ENCODE measurements at places on chromosomes 6 and 20. TPM values are rescaled to one million over a fixed set of nuclear protein-coding genes. Genes with fewer than 3 reads are reported as not detected.

DNA sequence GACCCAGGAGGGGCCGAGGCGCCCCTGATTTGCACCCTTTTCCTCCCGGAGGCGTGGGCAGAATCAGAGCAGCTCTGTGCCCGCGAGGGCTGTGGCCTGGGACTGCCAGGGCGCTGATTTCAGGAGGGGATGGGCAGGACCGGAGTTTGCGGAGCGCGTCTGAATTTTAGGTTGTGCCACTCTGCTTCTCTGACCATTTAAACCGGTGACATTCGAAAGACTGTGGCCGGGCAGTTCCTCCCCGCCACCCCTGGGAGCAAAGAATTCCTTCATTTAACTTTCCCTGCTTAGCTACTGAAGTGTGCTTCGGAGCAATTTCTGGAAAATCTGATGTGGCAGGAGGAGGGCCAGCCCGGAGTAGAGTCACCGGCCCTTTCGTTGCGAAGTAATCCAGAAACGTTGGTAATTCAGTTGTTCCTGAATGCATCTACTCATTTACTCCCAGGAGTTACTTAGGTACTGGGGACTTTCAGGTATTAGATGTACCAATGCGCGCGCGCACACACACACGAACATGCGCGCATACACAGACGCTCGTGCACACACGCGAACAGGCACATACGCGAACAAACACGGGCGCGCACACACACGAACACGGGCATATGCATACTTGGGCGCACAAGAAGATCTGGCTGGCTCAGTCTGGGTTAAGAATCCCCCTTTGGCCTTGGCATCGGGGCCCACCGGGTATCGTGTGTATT is 568 bp downstream of the CCDC170 start:
- H3K4me1 ChIP-seq = peaks cover 9% of the 10 kb centered on the region
- no peak for DNase-seq
- peaks cover 16% of the 10 kb centered on the region for H3K27me3 ChIP-seq
- H3K4me3 ChIP-seq = peak overlapping the region; percentile 32
- no peak overlapping the region for H3K27ac ChIP-seq
- H3K36me3 ChIP-seq = no peaks in the 10 kb centered on the region

- peaks cover 4% of the 10 kb centered on the region for H3K4me1 ChIP-seq
- H3K36me3 ChIP-seq = no peaks in the 10 kb centered on the region
- no peak overlapping the region for H3K27ac ChIP-seq
- no peak overlapping the region for H3K4me3 ChIP-seq
- no peaks in the 10 kb centered on the region for H3K27me3 ChIP-seq
These were observed 267.9 kb downstream of the PLCB1 start for GRCh38 chr20:8399947-8400346.

DNA sequence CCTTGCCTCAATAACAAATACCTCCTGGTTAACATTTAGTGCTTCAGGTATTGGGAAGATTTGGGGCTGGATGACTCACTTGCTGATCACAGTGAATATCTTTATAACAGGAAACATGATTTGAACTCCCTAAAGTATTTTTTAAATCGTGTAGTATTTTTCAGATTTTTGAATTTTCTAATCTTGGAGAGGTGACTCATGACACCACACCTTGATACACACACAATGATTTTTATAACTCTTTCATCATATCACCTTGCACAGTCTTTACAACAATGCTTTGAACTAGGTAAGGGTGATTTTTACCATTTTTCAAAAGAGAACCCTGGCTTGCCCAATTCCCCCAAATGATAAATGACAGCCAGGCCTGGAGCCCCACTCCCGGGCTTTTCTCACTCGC is 273.5 kb downstream of the UST start:
- no peaks in the 10 kb centered on the region for H3K4me1 ChIP-seq
- H3K27ac ChIP-seq = no peak overlapping the region
- H3K27me3 ChIP-seq = no peaks in the 10 kb centered on the region

GRCh38 chr6:69578361-69578890 is 218.4 kb downstream of the LMBRD1 start:
- H3K27me3 ChIP-seq = no peaks in the 10 kb centered on the region
- DNase-seq = no peak
- H3K4me1 ChIP-seq = no peaks in the 10 kb centered on the region
- H3K27ac ChIP-seq = no peak overlapping the region

GRCh38 chr20:19249106-19249879 is 36.9 kb downstream of the SLC24A3 start:
- H3K27me3 ChIP-seq = no peaks in the 10 kb centered on the region
- H3K4me3 ChIP-seq = no peak overlapping the region
- no peak overlapping the region for H3K27ac ChIP-seq
- H3K4me1 ChIP-seq = no peaks in the 10 kb centered on the region

DNA sequence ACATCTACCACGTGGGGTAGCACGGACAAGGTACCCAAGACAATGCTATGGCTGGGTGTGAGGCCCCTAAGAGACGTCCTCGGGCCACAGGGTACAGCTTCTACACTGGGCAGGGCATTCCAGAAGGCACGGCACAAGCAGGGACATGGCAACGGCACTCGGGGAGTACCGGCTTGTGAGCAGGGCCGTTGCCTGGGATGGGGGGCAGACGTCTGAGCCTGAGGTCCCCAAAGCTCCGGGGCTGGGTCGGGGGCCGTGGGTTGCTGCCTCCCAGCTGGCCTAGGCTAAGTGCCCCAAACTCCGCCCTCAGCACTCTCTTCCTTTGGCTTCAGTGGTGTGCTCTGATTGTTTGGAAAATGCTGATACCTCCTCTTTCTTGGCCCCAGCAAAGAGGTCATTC is 110.6 kb downstream of the SULF2 start:
- no peak for DNase-seq
- H3K27me3 ChIP-seq = no peaks in the 10 kb centered on the region
- no peaks in the 10 kb centered on the region for H3K4me1 ChIP-seq

GRCh38 chr20:37162646-37163045 is 16.5 kb upstream of the RPN2 start:
- H3K4me1 ChIP-seq = no peaks in the 10 kb centered on the region
- DNase-seq = no peak
- H3K36me3 ChIP-seq = no peaks in the 10 kb centered on the region
- H3K4me3 ChIP-seq = no peak overlapping the region
- H3K27me3 ChIP-seq = no peaks in the 10 kb centered on the region

CRISP3 gene
- not detected for polyA plus RNA-seq

- no peaks in the 10 kb centered on the region for H3K4me1 ChIP-seq
- no peak overlapping the region for H3K4me3 ChIP-seq
- H3K27me3 ChIP-seq = no peaks in the 10 kb centered on the region
These were observed 71.3 kb upstream of the IYD start for GRCh38 chr6:150297327-150298029.

- H3K4me3 ChIP-seq = no peak overlapping the region
- H3K36me3 ChIP-seq = no peaks in the 10 kb centered on the region
- no peak for DNase-seq
- no peaks in the 10 kb centered on the region for H3K27me3 ChIP-seq
- H3K27ac ChIP-seq = no peak overlapping the region
These were observed 17.1 kb downstream of the NPEPL1 start for GRCh38 chr20:58709703-58710039.

NKX2-4 gene
- not detected for polyA plus RNA-seq

DNA sequence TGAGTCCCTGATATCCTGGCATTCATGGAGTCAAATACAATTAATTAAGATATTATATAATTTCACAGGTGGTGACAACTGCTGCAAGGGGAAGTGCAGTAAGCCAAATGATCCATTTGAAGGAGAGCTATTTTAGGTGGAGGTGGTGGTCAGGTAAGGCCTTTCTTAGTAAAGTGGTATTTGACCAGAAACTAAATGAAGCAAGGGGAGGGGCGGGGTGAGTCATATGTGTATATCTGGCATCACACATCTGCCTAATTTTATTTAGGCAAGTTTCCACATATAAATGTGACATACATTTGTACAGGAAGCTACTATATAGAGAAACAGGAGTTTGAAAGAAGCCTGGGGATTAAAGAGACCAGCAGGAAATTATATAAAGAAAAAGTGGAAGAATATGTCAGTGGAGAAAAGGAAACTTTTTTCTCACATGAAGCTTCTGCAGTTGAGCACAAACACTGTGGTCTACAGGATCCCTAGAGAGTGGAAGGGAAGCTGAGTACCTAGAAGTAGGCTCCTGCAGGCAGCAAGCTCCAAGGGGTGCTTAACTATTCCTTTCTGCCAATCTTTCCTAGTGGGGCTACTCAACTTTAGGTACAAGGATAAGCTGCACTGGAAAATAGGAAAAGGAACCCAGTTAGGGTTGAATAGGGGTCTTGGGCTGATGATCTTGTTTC is 99.6 kb downstream of the OGFRL1 start:
- no peak overlapping the region for H3K4me3 ChIP-seq
- no peak for DNase-seq
- no peaks in the 10 kb centered on the region for H3K4me1 ChIP-seq
- H3K36me3 ChIP-seq = no peaks in the 10 kb centered on the region
- no peaks in the 10 kb centered on the region for H3K27me3 ChIP-seq

DNA sequence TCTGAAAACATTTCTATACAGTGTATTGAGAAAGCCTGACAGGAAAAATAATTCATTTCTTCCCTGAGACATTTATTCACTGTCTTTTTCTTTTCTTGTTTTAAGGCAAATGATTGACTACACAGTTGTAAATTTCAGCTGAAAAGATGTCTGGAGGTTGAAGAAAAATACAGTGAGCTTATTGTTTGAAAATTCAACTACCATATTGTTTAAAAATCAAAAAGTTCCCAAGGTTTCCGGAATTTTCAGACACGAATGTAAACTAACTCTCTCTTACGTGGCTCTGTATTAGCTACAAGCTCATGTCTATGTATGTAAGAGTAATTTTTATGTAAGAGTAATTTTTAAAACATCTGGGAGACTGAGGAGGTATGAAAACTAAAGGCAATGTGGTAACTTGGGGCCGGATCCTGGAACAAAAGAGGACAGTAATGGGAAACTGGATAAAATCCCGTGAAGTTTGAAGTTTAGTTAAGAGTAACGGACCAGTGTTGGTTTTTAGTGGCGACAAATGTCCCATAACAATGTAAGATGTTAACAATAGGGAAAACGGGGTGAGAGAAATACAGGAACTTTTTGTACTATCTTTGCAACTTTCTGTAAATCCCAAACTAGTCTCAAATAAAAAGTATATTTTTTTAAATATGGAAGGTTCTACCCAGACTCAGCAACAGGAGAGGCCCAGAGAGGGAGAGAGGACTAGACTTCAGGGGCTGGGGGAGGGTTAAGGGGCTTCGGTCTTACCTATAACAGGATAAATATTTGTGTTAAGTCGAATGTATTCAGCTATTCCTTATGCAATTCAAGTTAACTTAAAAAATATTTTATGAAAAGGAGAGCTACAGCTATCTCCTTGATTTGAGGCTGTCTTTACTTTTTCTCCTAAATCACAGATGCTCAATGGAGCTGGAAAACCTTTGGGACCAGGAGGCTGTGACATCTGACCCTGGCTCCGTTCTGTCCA is 1.3 kb downstream of the PTGIS start:
- no peaks in the 10 kb centered on the region for H3K36me3 ChIP-seq
- no peaks in the 10 kb centered on the region for H3K4me1 ChIP-seq
- H3K4me3 ChIP-seq = no peak overlapping the region
- no peak overlapping the region for H3K27ac ChIP-seq
- peaks cover 34% of the 10 kb centered on the region for H3K27me3 ChIP-seq

- no peaks in the 10 kb centered on the region for H3K36me3 ChIP-seq
- H3K4me1 ChIP-seq = no peaks in the 10 kb centered on the region
- no peaks in the 10 kb centered on the region for H3K27me3 ChIP-seq
- H3K4me3 ChIP-seq = no peak overlapping the region
- no peak for DNase-seq
These were observed 850.5 kb upstream of the GJE1 start for GRCh38 chr6:141282263-141282662.

DNA sequence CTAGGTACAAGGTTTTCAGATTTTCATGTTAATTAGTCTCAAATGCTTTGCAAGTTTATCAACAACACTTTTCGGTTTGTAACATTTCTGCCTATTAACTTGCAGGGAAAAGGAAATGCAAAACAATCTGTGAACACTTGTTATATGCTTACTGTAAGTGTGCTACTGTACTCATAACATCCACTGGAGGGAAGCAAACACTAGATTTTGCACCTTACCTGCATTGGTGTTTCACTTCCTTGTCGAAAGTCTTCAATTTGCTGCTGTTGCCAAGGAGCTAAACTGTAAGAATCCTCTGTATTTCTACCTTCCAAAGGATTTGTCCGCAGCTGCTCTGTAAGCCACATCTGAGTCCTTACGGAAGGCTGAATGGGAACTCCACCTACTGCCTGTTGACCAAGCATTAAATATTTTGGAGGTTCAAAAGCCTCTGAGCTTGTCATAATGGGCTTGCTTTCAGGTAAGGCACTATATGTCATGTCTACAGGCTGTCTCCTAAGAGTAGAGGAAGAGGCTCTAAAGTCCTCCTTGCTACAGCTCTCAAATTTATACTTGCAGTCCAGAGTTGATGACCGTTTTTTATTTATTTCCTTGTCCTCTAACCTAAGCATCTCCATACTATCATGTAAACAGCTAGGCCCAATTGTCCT is 17.3 kb downstream of the PLN start:
- DNase-seq = peak; percentile 49
- no peak overlapping the region for H3K4me3 ChIP-seq
- no peaks in the 10 kb centered on the region for H3K36me3 ChIP-seq
- H3K27me3 ChIP-seq = no peaks in the 10 kb centered on the region
- peaks cover 12% of the 10 kb centered on the region for H3K4me1 ChIP-seq
- H3K27ac ChIP-seq = no peak overlapping the region

- no peaks in the 10 kb centered on the region for H3K4me1 ChIP-seq
- no peaks in the 10 kb centered on the region for H3K36me3 ChIP-seq
- no peak overlapping the region for H3K4me3 ChIP-seq
- no peaks in the 10 kb centered on the region for H3K27me3 ChIP-seq
- no peak for DNase-seq
These were observed 33.3 kb downstream of the THBS2 start for GRCh38 chr6:169220068-169220964.

- no peaks in the 10 kb centered on the region for H3K27me3 ChIP-seq
- no peaks in the 10 kb centered on the region for H3K36me3 ChIP-seq
- H3K4me1 ChIP-seq = no peaks in the 10 kb centered on the region
- DNase-seq = no peak
- no peak overlapping the region for H3K4me3 ChIP-seq
- no peak overlapping the region for H3K27ac ChIP-seq
These were observed 136.0 kb downstream of the GJA1 start for GRCh38 chr6:121571455-121571854.

HCK gene
- 0.09 TPM for polyA plus RNA-seq

FNDC1 gene
- polyA plus RNA-seq = 0.08 TPM

- no peaks in the 10 kb centered on the region for H3K36me3 ChIP-seq
- H3K27ac ChIP-seq = no peak overlapping the region
- DNase-seq = no peak
- peaks cover 19% of the 10 kb centered on the region for H3K27me3 ChIP-seq
These were observed 15.4 kb downstream of the FOXC1 start for GRCh38 chr6:1624851-1625781.

CD109 gene
- polyA plus RNA-seq = 0.10 TPM

EPPIN gene
- not detected for polyA plus RNA-seq

Data from CD4-positive, alpha-beta memory T cell (primary cell).